Activated CD4-positive, alpha-beta memory T cell treated with anti-CD3 and anti-CD28 coated beads, Interleukin-2, amount 10 ng/mL, durations not matched to agents 7 days and 5 days (primary cell): ENCODE measurements at places on chromosomes 4 and X. TPM values are rescaled to one million over a fixed set of nuclear protein-coding genes. Genes with fewer than 3 reads are reported as not detected.

- no peak for DNase-seq
- no peak overlapping the region for H3K4me3 ChIP-seq
- no peaks in the 10 kb centered on the region for H3K36me3 ChIP-seq
Observed at GRCh38 chr4:42331914-42332368, 65.3 kb upstream of the SHISA3 start.

DNA sequence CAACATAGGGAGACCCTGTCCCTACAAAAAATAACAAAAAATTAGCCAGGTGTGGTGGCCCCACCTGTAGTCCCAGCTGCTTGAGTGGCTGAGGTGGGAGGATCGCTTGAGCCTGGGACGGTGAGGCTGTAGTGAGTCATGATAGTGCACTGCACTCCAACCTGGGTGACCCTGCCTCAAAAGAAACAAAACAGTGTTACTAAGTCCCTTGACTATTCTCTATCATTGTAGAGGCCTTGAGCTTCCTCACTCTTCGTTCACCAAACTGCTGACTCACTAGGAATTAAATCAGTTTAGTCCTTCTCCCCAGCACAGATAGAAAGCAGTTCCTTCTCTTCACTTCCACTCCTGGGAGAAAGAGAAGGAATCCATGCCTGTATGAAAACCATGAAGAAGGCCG is 14.5 kb downstream of the CDS1 start:
- no peak for DNase-seq
- H3K4me3 ChIP-seq = no peak overlapping the region
- H3K27me3 ChIP-seq = no peaks in the 10 kb centered on the region
- no peak overlapping the region for H3K27ac ChIP-seq

DNA sequence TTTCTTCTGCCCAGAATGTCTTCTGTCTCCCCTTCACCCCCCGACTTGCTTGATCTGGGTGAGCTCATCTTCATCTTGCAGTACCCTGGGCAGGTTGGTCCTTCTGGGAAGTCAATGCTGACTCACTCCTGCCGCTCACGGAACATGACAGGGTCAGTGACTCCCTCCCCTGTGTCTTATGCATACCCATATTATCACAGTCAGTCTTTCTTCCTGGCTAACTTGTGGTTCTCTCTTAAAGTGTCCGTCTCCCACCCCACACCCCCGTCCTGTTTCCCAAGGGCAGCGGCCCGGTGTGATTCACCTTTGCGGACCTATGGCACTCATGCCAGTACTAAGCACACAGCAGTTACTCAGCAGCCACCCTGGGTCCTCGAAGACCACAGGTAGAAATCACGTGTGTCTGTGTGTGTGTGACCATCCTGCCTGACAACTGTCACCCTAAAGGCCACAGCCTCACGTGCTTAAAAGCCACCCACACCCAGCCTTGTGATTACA is 17.7 kb downstream of the IQSEC2 start:
- peaks cover 40% of the 10 kb centered on the region for H3K4me1 ChIP-seq
- DNase-seq = peak; percentile 54
- H3K27ac ChIP-seq = peak overlapping the region; percentile 65
- peak overlapping the region; percentile 25 for H3K4me3 ChIP-seq
- no peaks in the 10 kb centered on the region for H3K36me3 ChIP-seq

DNA sequence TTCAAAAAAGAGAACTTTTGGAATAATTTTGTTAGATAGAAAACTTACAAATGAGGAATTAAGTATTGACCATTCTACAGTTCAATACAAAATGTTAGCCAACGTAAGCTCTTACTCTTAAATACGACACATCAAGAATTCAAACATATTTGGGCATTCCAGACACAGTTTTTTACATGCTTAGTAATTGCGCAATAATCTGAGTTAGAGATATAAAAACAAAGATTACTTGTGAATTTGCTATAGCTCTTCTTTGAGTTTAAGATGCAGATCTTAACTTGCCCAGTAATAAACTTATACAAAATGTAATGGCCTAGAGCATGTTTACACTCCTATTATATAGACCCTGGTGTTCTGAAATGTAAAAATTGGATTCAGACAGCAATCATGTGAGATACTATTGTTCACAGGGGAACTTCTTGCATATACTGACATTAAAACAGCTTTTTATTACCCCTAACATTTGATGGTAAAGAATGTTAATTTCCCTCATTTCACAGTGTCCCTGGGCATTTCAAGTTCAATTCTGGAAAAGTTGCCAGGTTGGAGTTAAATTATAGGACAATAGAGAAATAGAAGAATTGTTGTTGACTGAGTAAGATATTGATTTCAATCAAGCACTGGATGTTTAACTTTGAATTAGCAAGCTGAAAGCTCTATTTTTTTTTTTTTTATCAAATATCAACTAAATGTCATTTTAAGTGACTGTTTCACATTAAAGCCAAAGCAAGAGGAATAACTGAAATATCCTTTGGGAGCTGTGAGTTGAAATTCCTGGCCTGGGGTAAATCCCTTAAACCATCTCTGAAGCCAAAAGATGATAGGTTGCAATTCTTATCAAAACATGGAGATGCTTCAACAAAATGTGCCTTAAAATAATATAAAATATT is 910 bp downstream of the HPGDS start:
- H3K4me1 ChIP-seq = peaks cover 41% of the 10 kb centered on the region
- no peaks in the 10 kb centered on the region for H3K36me3 ChIP-seq
- no peak overlapping the region for H3K4me3 ChIP-seq
- no peak overlapping the region for H3K27ac ChIP-seq
- no peak for DNase-seq

The UGT2B7 gene
- not detected for total RNA-seq

The GPM6B gene
- not detected for total RNA-seq

The CSAG3 gene
- not detected for total RNA-seq
